ENCODE measurements at places on chromosomes 4 and X.
A peak's percentile ranks its signal among the peaks of the same experiment; 100 is the strongest.

- no peak for DNase-seq
These were observed 9.0 kb downstream of the SORBS2 start for GRCh38 chr4:185803022-185803421.

GRCh38 chrX:135295238-135295943 is 13.9 kb upstream of the ETDC start:
- DNase-seq: no peak

DNA sequence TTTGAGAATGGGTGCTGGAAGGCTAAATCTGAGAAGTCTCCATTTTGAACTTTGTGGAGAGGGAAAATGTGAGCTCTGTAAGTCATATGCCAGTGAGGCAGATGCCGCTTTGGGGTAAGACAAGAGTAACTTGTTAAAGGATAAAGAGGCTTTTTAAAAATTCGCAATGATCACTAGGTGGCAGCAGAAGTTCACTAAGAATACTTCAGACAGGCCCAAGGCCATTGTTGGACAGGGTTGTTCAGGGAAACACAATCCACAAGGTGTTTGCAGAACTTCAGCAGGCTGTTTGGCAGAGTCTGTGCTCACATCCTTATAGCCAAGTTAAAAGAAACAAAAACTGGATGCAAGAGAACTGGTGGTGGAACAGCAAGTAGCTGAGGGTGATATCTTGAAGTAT is 13.7 kb upstream of the PIGA start:
- peak; percentile 38 for DNase-seq

DNA sequence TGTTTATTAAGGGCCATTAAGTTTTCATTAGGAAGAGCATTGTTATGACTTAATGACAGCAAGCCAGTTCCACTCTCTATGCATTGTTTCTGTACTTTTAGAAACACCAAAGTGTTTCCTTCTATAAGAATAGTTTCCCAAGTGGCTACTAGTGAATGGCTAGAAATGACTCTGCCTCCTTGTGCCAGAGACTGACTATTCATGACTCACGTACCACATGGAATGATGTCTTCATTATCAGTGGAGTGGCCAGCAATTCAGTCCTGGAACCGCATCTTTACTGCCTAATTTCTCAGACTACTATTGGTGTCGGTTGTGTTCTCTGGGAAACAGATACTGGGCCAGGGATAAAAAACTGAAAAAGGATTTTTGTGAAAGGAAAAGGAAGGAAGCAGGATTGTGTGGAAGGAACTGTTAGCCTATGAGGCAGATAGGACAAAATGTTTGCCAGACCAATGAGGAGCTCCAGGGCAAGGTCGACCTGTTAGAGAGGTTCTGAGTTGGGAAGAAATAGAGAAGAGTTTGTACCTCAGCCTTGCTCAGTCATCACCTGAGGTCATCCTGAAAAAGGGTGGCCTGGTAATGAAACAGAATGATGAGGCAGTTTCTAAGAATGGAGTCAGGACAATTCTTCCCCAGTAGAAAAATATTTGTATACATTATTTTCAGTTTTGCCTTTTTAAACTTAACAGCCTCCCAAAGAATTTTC is 218.6 kb downstream of the SPCS3 start:
- DNase-seq: no peak

DNA sequence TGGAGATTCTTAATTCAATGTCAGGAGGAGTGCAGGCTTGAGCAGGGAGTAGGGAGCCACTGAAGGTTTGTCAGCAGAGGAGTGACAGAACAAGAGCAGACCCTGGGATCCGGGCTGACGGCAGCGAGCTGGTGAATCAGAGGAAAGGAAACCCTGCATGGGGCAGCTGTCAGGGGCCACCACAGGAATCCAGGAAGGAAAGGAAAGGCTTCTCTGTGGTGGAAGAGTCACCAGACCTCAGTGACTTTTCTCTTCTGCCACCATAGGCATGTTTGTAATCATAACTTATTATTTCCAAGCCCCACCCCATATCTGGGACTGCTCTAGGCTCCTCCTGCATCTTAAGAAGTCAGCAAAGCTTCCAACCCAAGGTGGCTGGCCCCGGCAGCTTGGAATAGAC is 150.9 kb downstream of the BCOR start:
- DNase-seq: no peak

DNA sequence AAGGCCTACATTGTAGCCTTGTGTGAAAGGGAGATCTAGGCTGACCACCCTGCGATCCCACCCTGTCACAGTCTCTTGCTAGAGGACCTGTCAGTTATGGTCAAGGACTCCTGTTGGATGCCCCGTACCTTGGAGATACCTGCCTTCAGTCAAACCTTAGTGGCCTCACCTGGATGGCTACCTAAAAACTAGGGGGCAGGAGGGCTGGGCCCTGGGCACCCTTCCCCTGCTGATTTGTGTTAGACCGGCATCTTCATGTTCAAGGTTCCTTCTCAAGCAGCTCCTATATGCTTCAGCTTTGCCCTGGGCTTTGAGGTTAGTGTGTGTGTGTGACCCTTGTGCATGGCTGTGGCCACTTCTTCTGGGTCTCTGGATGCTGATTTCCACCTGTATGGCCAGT is 35.3 kb downstream of the CCKAR start:
- no peak for DNase-seq

DNA sequence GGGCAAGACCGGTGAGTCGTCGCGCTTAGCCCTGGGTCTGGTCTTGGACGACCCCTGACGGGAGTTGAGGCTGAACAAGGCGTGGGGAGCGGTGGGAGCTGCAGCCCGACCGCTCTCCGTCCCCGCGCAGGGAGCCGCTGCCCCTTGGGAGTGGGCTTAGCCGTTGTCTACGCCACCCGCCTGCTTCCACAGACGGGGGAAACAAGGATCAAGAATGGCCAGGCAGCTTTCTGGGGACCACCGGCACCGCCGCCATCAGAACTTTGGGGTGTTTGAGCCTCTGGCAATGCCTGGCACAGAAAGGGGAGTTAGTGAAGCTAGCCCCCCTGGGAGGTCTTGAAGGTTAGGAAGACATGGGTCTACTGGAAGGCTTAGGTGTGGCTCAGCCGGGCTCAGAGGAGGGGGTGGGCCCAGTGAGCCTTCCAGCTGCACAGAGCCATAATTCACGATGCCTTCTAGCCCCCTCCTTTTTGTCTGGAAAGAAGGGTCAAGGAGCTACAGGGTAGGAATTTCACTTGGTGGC is 583 bp downstream of the RASL11B start:
- DNase-seq: no peak

DNA sequence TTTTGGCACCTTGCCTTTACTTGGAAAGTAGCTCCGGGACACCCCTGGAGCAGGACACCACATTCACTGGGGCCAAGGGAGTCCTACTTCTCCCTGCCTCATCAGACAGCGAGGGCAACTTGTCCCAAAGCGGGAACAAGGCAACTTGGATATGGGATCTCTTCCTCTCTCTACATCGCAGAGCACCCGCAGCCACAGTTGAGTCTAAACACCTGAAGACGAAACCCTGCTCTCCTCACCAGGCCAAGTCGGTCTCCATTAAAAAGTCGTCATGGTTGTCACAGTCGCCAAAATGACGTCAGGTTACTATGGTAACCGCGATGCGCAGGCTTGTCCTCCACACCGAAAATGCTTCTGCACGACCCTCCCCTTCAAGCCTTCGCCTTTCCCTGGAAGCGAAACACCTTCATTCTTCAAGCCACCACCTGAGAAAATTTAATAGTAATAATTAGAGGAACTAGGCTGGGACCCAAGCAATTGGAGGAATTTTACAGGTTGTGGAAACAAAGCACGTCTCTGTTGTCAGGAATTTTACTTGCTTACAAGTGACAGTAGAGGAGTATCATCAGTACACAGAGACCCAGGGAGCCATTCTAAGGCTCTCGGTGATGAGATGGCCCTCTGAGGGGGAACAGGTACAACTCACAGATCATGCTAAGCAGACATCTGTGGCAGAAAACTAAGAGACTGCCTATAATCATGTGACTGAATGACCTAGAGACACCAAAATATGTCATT is 30.5 kb upstream of the TCEAL4 start:
- DNase-seq: no peak

GRCh38 chrX:39777623-39778025 is 320.1 kb downstream of the BCOR start:
- DNase-seq: no peak

DNA sequence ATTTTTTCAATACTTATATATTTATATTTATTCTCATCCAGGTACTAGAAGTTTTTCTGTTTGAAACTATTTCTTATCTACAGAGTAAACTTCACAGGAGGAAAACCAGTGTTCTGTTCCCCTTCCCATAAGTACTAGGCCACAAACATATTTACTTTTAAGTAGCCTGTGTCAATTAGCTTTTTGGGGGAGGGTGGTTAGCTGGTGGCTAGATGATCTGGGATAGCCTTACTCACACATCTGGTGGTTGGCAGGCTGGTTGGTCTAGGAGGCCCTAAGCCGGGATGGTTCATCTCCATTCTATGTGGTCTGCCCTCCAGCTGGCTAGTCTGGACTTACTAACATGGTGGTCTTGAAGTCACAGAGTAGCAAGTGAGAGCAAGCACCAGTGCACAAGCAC is 6.2 kb downstream of the JADE3 start:
- no peak for DNase-seq

GRCh38 chr4:140112576-140112975 is 41.4 kb downstream of the MAML3 start:
- DNase-seq: no peak

GRCh38 chrX:104420907-104421306 is 145.1 kb upstream of the IL1RAPL2 start:
- DNase-seq: no peak

DNA sequence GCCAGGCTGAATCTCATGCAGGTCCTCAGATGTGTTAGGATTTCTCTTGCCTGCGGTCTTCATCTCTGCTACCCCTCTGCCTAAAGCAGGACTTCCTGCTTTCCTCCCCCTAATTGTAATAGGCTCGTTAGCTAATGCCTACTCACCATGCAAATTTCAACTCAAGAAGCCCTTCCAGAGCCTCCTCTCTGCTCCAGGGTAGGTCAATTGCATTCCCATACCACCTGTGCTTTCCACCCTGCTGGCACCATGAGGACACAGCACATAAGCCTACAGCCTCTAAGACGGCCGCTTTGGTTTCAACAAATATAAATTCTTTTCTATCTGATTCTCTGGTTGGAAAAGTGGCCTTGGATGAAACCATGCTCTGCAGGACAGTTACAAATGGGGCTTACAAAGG is 93.9 kb downstream of the QDPR start:
- DNase-seq: no peak

GRCh38 chr4:138698641-138699040 is 316.9 kb upstream of the NOCT start:
- DNase-seq: no peak

DNA sequence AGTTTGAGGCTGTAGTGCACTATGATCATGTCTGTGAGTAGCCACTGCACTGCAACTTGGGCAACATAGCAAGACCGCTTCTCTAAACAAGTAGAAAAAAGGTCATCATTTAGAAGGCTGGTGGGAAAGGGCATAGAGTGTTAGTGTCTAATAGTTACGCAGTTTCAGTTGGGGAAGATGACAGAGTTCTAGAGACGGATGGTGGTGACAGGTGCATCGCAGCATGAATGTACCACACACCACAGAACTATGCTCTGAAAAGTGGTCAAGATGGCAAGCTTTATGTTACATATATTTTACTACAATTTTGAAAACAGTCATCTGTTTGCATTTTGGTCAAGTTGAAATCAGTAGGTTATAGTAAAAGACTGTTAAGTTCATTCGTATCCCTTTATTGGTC is 23.7 kb upstream of the CLDN34 start:
- no peak for DNase-seq

DNA sequence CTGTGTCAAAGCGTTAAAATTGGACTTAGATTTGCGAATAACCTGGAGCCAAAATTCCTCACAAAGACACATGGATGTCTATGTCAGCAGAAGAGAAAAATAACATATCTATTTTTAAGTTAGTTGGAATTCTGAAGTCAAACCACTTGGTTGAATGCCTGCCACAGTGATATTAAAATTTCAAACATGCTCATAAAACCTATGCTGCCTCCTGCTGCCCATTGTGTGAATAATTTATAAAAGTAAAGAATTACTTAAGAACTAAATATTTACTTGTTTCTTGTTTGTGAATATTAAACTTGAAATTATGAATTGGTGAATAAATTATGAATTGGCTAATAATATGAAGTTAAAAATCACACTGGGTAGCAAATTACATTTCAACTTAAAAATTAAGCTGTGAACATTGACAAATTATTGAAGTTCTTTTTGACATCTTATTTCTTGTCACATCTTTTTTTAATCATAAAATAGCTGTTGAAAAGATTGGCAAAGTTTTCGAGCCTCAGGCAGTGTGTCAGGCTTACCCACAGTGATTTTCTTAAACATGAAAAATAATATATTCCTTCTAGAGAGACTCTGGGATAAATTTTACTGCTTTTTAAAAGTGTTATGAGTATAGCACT is 35.4 kb downstream of the FABP2 start:
- no peak for DNase-seq

DNA sequence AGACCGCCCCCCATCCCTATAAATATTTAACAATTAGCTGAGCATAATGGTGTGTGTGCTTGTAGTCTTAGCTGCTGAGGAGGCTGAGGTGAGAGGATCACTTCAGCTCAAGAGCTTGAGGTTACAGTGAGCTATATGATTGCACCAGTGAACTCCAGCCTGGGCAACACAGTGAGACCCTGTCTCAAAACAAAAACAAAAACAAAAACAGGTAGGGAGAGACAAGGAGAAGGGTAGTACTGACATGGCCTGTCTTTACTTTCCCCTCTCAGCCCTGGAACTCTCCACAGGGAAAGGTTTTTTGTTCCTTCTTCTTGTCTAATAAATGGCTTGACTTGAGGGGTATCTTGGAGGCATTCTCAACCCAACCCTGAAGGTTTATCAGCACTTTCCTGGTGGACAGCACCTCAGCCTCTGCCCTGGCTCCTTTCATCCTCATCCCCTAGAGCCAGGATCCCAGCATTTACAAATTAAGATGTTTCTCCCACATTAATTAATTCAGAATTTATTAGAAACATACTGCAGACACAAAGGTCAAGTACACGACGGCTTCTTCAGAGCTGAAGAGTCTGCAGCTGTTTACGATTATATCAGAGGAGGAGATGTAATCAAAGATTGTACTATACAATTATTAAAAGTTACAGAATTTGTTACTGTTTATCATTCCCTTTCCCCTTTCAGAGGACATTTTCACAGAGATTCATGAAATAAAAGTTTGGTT is 131.8 kb downstream of the AFF1 start:
- no peak for DNase-seq

DNA sequence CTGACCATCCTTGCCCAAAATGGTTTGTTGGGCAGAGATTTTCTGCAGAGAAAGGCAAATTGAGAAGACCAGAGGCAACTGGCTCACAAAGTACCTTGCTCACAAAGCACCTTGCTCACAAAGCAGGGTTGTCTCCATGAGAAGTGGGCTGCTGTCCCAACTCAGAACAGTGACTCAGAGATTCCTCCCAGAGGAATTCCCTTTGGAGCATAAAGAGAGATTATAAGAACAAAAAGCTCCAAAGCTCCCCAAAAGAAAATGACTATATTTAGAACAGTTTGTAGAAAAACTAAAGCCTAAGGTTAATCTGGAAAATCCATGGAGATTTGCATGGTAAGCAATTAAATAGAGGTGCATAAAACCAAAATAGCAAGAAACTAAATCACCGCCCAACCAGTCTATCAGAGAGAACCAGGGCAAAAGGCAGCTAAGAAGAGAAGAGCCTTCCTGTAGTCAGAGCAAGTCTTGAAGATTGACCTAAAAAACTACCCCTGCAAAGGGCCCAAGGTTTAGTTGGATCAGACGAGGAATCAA is 731.4 kb downstream of the FAT4 start:
- DNase-seq: no peak

- DNase-seq: no peak
These were observed 25.7 kb downstream of the LAS1L start for GRCh38 chrX:65508851-65509250.

- DNase-seq: no peak
These were observed 31.8 kb downstream of the PLAC8 start for GRCh38 chr4:83082777-83083176.
